Coronary artery (tissue), 2 donors: ENCODE measurements at places on chromosomes 1 and 21.
A peak's percentile ranks its signal among the peaks of the same experiment; 100 is the strongest.

- no peak for DNase-seq
These were observed 97.8 kb upstream of the HNRNPU start for GRCh38 chr1:244962130-244962529.

DNA sequence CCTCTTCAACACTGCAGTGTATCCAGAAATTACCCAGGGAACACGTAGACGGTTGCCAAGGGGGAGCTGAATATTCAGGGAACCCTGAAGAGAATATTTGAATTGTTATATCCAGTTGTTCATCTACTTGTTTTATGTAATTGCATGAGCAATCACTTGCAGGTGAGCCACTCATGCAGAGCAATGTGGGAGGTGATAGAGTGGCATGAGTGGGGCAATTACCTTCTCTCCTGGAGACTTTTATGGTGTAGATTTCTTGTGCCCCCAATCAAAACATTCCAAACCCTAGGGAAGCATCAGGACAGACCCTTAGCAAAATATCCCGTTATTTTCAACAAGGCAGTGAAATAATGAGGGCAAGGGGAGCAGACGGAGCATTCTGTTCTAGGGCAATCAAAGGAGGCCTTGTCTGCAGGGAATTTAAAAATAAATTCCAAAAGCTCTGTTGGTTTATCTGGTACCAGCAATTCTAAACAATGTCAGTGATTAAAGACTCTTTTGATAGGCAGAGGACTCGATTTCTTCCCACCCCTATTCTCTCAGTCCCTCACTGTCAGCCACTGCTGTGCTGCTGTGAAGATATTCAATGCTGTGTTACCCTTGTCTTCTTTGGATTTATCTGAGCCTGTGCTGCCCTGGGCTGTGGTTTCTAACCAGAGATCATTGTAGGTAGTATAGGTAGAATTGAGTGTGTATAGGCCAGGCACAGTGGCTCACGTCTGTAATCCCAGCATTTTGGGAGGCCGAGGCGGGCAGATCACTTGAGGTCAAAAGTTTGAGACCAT is 180.2 kb upstream of the MAP1LC3C start:
- no peak for DNase-seq

- no peak for DNase-seq
These were observed 1.3 kb downstream of the NADK start for GRCh38 chr1:1776672-1777582.

GRCh38 chr1:167059045-167059808 is 30.9 kb downstream of the GPA33 start:
- no peak for DNase-seq

- DNase-seq, result peak; percentile 26
These were observed 110.2 kb downstream of the MATN1 start for GRCh38 chr1:30613188-30613587.

GRCh38 chr1:17665950-17666720 is 89.0 kb upstream of the ACTL8 start:
- DNase-seq, result no peak

GRCh38 chr1:158809862-158810261 is 21.3 kb upstream of the MNDA start:
- DNase-seq, result no peak

DNA sequence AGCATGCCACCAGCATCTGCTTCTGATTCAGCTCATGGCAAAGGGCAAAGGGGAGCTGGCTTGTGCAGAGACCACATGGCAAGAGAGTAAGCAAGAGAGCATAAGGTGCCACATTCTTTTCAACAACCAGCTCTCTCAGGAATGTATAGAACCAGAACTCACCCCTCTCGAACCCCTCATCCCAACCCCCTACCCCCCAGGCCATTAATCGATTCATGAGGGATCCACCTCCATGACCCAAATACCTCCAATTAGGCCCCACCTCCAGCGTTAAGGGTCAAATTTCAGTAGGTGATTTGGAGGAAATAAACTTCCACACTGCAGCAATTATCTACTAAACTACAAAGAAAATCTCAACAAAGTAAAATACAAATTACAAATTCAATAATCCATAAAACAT is 32.2 kb upstream of the LRRC7 start:
- no peak for DNase-seq

- no peak for DNase-seq
These were observed 159.9 kb downstream of the ZBTB18 start for GRCh38 chr1:244210884-244211558.

- DNase-seq, result no peak
These were observed 21.3 kb downstream of the TNFRSF1B start for GRCh38 chr1:12188115-12188514.

DNA sequence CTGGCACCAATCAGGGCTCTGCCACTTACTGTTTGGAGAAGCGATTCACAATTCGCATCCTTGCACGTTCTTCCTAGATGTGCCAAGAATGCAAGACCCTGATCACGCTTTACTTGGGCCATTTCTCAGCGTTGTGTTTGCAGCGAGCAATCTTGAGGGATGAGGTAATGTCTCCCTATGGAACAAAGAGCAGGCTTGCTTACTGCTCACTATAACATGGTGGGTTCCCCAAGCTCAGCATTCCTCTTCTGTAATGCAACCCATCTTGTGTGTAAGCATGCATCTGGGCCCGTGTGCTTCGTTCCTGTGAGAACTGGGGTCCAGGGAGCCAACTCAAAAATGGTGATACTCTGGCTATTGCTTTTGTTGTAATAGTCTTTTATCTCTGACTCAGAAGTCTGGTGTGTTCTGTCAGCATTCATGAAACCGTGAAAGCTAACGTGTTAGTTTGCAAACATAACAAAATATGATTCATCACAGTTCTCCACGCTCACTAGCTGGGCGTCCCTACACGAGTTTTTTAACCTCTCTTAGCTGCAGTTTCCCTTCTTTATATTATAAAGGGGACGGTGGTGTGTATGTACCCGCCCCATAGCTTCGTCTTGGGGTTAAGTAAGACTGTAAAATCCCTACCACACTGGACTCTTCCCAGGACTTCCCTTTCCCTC is 33.3 kb downstream of the DNTTIP2 start:
- DNase-seq, result no peak

DNA sequence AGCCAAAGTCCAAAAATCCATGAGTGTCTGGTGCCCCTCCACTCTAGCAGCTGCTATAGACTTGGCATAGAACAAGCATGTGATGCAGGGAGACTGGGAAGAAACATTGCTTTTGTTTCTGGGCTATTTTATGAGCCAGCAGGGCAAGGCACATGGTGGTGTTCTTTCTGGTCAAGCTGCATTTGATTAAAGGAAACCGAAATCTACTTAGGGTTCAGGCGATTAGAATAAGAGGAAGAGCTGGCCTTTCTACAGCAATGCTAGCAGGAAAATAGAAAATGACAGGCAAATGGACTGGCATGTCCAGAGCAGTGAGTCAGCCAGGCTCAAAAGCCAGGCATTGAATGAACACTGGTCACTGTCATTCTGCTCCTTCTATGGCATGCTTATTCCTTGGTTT is 28.5 kb upstream of the ARHGAP29 start:
- DNase-seq, result no peak

GRCh38 chr1:27647328-27647727 is 12.3 kb upstream of the FGR start:
- DNase-seq, result no peak

DNA sequence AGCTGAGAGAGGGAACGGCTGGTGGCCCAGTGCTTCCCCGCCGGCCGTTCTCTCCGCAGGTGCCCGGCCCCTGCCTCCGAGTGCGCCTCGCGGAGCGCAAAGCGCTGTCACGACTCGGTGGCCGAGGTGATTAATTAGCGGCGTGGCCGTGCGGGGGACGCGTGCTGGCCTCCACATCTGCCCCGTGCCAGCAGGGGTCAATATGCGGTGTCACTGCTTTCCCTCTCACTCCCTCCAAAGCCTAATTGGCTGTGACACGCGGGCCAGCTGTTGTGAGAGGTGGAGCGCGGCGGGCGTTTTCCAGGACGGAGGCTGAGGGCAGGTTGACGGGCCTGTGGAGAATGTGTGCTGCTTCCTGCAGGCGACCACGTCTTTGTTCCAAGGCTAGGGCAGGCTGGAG is 239.0 kb downstream of the LMX1A start:
- no peak for DNase-seq

DNA sequence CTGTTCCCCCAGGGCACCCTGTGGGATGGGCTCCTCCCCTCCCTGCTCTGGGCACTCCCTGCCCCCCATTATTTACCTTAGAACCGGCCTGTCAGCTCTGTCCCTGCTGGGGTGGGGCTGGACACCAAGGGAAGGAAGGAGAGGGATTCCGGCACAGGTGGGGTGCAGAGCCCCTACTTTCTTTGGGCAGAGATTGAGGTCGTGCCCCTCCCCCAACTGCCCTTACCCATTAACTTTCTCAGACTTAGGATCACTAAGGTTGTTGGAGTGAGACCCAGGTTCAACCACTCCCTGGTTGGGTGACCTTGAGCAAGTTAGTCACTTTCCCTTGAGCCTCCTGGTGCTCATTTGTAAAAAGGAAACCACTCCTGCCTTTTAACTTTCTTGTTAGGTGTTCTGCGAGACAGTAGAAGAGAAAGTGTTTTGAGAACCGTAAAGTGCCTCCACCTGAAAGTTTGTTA is 57.0 kb upstream of the SYNC start:
- DNase-seq, result no peak

DNA sequence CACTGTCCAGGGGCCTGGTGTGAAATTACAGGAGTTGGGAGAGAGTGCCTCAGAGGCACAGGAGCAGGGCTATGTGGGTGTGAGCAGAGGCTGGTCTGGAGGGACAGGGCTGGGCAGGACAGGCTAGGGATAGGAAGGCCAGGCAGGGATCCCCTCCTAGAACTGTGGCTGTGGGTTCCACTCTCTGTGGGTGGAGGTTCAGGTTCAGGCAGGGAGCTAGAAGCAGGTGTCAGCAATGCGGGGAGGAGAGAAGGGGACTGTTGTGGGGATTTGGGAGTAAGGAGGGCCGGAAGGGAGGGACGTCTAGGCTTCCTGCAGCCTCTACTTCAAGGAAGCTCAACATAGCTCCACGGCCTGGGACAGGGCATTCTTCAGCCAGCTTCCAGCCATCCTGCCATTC is 8.3 kb upstream of the GPR61 start:
- DNase-seq, result no peak

- no peak for DNase-seq
These were observed 30.8 kb upstream of the RPTN start for GRCh38 chr1:152189657-152190442.
